ENCODE measurements at places on chromosomes 13 and 19. TPM values are rescaled to one million over a fixed set of nuclear protein-coding genes. Genes with fewer than 3 reads are reported as not detected.
A peak's percentile ranks its signal among the peaks of the same experiment; 100 is the strongest.

The FOSB gene
- 35.4 TPM for total RNA-seq

The GPATCH1 gene
- total RNA-seq, result 6.9 TPM

DNA sequence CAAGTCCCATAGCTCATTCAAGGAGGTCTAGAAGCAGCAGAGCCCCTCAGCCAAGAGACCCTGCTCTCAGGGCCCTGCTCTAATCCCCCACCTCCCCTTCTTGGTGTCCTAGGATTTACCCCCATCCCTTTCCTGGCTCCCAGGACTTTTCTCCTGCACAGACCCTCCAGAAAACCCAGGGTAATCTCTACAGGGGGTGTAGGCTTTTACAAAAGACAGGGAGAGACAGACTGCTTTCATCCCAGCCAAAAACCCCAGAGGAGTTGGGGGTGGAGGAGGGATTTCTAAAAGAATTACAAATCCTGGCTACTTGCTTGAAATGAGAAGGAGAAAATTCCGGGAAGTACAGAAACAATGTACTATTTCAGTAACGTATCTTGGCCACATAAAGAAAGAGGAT, 133.3 kb downstream of the TNFSF13B start:
- H3K27ac ChIP-seq, result no peak overlapping the region
- H3K27me3 ChIP-seq, result no peaks in the 10 kb centered on the region
- H3K36me3 ChIP-seq, result no peaks in the 10 kb centered on the region
- DNase-seq, result no peak
- H3K4me3 ChIP-seq, result no peak overlapping the region

DNA sequence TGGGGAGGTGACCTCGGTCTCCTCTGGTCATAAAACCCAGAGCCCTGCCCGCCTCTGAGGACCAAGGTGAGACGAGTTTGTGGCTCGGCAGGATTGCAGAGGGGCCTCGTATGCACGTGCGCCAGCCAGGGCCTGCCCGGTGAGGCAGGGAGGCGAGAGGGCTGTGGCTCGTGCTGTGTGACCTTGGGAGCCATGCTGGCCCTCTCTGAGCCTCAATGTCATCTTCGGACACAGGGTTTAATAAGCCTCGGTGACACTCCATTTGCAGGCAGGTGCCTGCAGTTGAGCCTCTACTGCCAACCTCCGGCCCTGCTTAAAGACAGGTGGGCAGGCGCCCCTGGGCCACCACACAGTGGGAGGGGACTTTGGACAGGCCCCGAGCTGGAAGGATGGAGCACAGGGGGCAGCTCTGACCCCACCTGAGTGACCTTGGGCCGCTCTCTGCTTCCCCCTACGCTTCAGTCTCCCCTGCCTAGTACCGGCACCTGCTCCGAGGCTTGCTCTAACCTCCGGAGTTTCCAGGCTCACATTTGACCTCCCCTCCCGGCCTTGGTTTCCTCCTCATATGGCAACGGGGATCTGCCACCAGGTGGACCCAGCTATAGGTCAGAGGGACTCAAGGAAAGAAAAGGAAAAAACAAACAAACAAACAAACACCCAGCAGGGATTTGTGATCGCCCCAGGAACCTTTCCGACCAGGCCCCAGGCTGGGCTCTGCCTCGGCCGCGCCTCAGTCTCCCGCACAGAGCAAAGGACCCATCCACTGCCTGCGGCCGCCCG, 3.1 kb downstream of the ZBTB7A start:
- peak overlapping the region; percentile 92 for H3K4me3 ChIP-seq
- peak overlapping the region; percentile 88 for H3K27ac ChIP-seq
- peaks cover 4% of the 10 kb centered on the region for H3K27me3 ChIP-seq
- H3K36me3 ChIP-seq, result no peaks in the 10 kb centered on the region
- peaks cover 15% of the 10 kb centered on the region for H3K4me1 ChIP-seq
- no peak for DNase-seq

The KCNJ14 gene
- total RNA-seq, result 0.74 TPM

The PGLYRP2 gene
- total RNA-seq, result not detected

- DNase-seq, result no peak
- no peak overlapping the region for H3K27ac ChIP-seq
- H3K27me3 ChIP-seq, result peaks cover 3% of the 10 kb centered on the region
- H3K4me3 ChIP-seq, result no peak overlapping the region
- H3K4me1 ChIP-seq, result peaks cover 8% of the 10 kb centered on the region
- H3K36me3 ChIP-seq, result no peaks in the 10 kb centered on the region
Observed at GRCh38 chr13:33433316-33433715, 147.8 kb upstream of the STARD13 start.

The WDR88 gene
- total RNA-seq, result not detected

The PSMC4 gene
- 127 TPM for total RNA-seq

DNA sequence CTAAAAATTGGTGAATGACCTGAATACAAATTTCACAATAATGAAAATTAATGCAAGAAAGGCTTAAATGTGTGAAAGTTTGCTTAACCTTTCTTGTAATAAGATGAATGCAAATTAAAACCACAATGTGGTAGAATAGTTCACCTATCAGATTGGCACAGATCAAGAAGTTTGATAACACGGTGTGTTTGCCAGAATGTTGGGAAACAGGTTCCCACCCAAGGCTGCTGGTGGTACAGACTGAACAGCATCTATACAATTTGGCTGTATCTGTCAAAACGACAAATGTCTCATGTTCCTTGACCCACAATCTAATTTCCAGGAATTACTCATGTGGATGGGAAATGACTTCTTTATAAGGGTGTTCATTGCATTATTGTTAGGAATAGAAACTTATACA, 8.6 kb upstream of the IRS2 start:
- peaks cover 15% of the 10 kb centered on the region for H3K27me3 ChIP-seq
- no peak overlapping the region for H3K4me3 ChIP-seq
- DNase-seq, result no peak
- H3K4me1 ChIP-seq, result peaks cover 12% of the 10 kb centered on the region
- H3K36me3 ChIP-seq, result no peaks in the 10 kb centered on the region
- H3K27ac ChIP-seq, result no peak overlapping the region

All from HFFc6 (cell line).